ENCODE measurements at places on chromosomes 13 and 19. TPM values are rescaled to one million over a fixed set of nuclear protein-coding genes. Genes with fewer than 3 reads are reported as not detected.

Gene SMIM24
- not detected for polyA plus RNA-seq

Gene CGB5
- not detected for polyA plus RNA-seq

GRCh38 chr13:18936104-18936503 is 245.5 kb downstream of the TUBA3C start:
- no peak for DNase-seq
- H3K4me1 ChIP-seq: no peaks in the 10 kb centered on the region
- no peak overlapping the region for H3K4me3 ChIP-seq
- H3K27ac ChIP-seq: no peak overlapping the region

- no peaks in the 10 kb centered on the region for H3K36me3 ChIP-seq
- H3K27me3 ChIP-seq: no peaks in the 10 kb centered on the region
- no peaks in the 10 kb centered on the region for H3K4me1 ChIP-seq
These were observed 24.3 kb downstream of the PDS5B start for GRCh38 chr13:32610538-32610937.

GRCh38 chr19:39810424-39810823 is 23.5 kb downstream of the DYRK1B start:
- no peak for DNase-seq
- no peaks in the 10 kb centered on the region for H3K4me1 ChIP-seq
- no peaks in the 10 kb centered on the region for H3K27me3 ChIP-seq

DNA sequence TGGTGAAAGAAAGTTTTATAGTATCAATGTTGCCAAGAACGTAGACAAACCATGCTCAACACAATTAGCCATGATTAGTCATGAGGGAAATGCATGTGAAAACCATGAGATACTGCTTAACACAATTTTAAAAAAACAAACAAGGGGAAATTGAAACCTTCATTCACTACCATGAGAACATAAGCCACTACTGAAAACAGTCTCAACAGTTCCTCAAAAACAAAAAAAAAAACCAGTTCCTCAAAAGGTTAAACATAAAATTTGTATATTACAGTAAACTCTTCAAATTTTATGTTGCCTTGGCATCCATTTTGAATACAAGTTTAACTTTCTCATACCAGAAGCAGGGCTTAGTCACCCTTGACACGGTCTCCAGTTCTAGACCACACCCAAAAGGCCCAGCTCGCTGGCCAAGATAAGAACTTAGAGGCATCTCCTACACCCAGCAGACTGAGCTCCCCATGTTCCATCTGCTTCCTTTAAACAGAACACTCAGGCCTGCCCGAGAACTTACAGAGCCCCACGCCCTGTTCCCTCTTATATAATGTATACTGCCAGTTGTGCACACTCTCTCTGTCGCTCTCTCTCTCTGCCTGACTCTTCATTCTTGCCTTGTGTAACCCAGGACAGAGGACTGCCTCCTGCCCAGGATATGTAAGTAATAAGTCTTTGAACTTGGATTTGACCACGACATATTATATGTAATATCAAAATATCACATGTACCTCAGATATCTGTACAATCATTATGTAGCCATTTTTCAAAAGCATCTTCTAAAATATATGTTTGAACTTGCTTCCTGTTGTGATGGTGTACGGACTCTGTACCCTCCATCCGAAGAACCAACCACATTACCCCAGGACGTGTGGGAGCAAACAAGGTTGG is 67.4 kb downstream of the STK24 start:
- no peak overlapping the region for H3K4me3 ChIP-seq
- H3K36me3 ChIP-seq: no peaks in the 10 kb centered on the region
- peak; percentile 97 for DNase-seq
- H3K27me3 ChIP-seq: no peaks in the 10 kb centered on the region
- peak overlapping the region; percentile 97 for H3K27ac ChIP-seq

GRCh38 chr13:26220575-26220974 is 1.5 kb downstream of the RNF6 start:
- H3K27me3 ChIP-seq: no peaks in the 10 kb centered on the region
- DNase-seq: no peak
- H3K4me3 ChIP-seq: no peak overlapping the region

Data from CD14-positive monocyte (primary cell).